ENCODE measurements at places on chromosomes 3 and 15. TPM values are rescaled to one million over a fixed set of nuclear protein-coding genes. Genes with fewer than 3 reads are reported as not detected.

DNA sequence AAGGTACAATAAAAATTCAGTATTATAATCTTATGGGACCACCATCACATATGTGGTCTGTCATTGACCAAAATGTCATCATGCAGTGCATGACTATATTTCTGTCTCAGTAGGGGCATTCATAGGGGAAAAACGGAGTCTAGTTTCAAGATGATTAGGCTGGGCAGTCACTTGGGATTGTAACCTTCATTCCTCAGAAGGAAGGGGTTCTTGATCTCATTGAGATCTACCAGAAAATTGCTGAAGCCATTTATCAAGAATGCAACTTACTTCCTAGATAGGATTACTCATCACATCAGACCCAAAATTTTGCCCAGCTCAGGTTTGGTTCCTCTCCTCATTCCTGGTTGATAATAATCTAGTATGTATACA lies 37.3 kb downstream of the BTD start:
- no peak for DNase-seq

DNA sequence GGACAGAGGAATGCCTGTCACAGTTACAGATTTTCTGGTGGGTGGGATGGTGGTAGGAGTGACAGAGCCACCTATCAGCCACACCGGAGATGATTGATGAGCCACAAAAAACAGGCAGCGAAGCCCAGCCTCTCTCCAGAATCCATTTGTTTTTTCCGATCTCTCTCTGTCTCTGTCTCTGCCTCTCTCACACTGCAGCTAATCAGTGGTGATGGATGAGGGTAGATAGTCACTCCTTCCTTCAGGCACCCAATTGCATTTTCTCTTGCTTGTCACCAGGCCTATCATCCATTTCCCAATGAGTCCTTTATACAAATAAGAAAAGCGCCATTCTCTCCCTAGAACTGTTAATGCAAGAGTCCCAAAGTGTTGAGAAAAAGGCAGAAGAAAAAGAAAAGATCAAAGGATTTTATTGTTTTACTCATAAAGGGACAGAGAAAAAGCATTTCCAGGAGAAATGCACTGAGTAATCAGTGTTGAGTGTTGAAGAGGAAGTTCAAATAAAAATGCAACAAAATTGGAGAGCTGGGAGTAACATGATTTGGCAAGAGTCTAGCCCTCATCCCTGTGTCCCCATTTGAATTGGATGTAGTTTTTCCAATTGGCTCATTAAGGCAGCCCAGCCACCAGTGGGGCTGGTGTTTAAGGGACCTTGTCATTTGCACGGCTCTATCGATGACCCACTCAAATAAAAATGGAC lies 1089.3 kb downstream of the TUSC7 start:
- DNase-seq, result no peak

DNA sequence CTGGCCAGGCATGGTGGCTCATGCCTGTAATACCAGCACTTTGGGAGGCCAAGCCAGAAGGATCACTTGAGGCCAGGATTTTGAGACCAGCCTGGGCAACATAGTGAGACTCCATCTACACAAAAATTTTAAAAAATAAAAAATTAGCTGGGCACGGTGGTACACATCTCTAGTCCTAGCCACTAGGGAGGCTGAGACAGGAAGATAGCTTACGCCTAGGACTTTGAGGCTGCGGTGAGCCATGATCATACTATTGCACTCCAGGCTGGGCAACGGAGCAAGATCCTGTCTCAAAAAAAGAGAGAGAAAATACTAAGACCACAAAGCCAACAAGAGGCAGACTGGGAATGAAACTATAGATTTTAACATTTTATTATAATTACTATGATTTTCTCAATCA lies 4.1 kb downstream of the MB21D2 start:
- no peak for DNase-seq

AP3B2 gene
- 0.89 TPM for total RNA-seq

TMEM202 gene
- total RNA-seq, result not detected

GRCh38 chr15:85545752-85546151 lies 165.3 kb downstream of the AKAP13 start:
- DNase-seq, result no peak

- DNase-seq, result no peak
These were observed 57.4 kb upstream of the PPARG start for GRCh38 chr3:12231431-12231830.

DNA sequence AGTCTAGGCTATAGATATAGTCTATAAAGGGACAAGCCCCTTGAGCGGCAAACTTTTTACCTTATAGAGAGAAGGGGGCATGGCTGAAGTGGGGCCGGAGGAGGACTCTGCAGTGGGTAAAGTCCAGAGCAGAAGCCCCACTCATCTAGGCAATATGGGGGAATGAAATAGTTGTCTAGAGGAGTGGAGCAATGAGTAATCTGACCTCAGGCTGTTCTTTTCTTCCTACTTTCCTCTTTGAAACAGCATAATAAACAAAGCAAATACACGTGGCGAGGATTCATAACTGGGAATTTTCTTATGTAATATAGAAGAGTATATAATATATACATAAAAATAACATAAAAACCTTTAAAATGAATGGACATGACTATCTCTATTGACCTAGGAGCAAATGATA lies 546.4 kb upstream of the ZNF385D start:
- DNase-seq, result no peak

DNA sequence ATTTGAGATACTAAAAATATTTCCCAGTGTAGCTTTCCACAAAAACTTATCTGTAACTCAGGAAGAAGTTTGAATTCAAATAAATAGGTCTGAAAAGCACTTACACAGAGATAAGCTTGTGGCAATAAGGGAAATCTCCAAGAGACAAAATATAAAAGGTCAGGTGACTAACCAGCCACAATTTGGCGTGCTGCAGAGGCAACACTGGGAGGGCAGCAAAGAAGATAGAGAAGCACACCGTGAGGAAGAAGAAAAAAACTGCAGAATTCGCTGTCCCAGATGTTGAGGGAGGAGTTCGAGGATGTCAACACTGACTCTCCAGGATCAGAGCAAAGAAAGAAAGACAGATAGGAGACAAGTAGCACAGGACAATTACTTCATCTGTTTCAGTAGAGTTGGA lies 204.4 kb downstream of the FMN1 start:
- DNase-seq, result no peak

KNL1 gene
- total RNA-seq, result 0.16 TPM

DNA sequence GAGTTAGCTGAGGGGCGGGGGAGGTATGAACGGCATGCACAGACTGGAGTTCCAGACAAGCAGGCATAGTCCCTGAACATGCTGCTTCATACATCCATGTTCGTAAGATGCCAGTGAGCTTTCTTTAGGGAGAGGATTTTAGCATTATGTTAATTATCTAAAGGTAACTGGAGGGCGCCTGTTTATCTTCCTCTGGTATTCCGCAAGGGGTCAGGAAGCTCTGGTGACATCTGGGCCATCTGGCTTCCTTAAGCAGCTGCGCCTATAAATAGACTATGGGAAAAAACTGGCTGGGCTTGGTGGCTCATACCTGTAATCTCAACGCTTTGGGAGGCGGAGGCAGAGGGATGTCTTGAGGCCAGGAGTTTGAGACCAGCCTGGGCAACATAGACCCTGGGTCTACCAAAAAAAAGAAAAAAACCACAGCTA lies 1.5 kb upstream of the FBXO22 start:
- no peak for DNase-seq

DNA sequence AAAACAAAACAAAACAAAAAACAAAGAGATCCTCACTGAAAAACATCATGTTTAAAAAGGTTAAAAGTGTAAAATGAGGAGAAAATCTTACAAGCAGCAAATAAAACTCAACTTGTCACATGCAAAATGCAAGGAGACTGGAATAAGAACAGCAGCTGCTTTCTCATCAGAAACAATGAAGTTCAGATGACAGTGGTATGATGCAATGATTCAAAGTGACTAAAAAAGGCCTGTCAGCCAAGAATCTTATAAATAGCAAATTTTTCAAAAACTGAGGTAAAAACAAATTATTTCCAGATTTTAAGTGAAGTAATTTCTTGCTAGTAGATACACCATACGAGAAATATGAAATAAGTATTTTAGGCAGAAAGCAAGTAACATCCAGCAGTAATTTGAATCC lies 68.6 kb upstream of the EPHA3 start:
- DNase-seq, result no peak

MUSTN1 gene
- total RNA-seq, result 0.76 TPM

FRMD4B gene
- total RNA-seq, result 3.0 TPM

SCN5A gene
- total RNA-seq, result not detected

TATDN2 gene
- 52.9 TPM for total RNA-seq

ARHGEF26 gene
- total RNA-seq, result 0.08 TPM

TMEM87A gene
- 45.5 TPM for total RNA-seq

Data from naive thymus-derived CD4-positive, alpha-beta T cell (primary cell).